HFF-Myc (cell line): ENCODE measurements at places on chromosomes 3 and 15.
A peak's percentile ranks its signal among the peaks of the same experiment; 100 is the strongest.

GRCh38 chr3:178059836-178060235, 476.4 kb upstream of the KCNMB2 start:
- no peak for DNase-seq

- no peak for DNase-seq
These were observed 7.4 kb upstream of the ULK3 start for GRCh38 chr15:74850393-74850792.

GRCh38 chr15:77480859-77481633, 60.4 kb downstream of the HMG20A start:
- DNase-seq = no peak

DNA sequence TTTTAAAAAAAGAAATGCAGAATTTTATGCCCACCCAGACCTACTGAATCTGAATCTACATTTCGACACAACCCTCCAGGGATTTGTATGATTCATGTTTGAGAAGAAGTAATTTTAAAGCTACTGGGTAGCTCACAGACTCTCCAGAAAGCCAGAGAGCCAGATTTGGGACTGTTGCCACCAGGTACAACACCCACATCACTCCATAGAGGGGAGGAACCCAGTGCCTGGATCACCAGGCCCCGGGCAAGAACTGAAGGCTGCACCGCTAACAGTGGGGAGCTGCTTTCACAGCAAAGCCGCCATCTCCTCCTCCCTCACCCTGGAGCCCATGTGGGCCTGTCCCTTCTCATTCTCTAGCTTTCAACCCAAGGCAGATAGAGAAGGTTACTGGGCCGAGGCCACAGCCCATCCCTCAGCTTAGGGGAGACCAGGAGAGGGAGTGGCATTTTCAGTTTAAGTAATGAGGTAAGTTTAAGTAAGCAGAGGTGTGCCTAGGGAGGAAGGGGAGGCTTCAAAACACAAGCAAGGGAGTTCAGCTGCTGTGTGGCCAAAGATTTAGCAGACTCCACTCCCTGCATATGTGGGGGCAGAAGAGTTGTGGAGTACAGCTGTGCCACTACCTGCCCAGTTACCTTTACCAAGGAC, 109.8 kb downstream of the IL12A start:
- no peak for DNase-seq

- no peak for DNase-seq
These were observed 166.7 kb downstream of the FOXP1 start for GRCh38 chr3:71416876-71417275.

- no peak for DNase-seq
These were observed 62.2 kb downstream of the TCAIM start for GRCh38 chr3:44400771-44401170.

- no peak for DNase-seq
These were observed 51.6 kb downstream of the WDR76 start for GRCh38 chr15:43878446-43878845.

DNA sequence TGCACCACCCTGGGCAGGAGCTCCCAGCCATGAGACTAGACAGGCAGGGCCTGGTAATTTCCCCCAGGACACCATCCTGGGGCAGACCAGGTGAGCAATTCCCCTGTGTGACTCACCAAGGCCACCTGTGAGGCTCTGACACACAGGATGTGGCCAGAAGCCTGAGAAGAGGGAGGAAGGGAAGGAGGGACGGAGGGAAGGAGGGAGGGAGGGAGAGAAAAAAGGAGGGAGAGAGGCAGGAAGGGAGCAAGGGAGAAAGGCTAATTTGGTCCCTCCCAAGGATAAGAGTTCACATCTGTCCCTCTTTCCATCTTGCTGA, 25.9 kb downstream of the WNT7A start:
- peak; percentile 2 for DNase-seq

DNA sequence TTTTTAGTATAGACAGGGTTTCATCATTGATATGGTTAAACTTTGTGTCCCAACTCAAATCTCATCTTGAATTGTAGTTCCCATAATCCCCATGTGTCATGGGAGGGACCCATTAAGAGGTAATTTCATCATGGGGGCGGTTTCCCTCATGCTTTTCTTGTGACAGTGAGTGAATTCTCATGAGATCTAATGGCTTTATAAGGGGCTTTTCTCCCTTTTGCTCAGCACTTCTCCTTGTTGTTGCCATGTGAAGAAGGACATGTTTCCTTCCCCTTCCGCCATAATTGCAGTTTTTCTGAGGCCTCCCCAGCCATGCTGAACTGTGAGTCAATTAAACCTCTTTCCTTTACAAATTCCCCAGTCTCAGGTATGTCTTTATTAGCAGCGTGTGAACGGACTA, 20.2 kb upstream of the ZNF710 start:
- no peak for DNase-seq

- no peak for DNase-seq
These were observed 135.9 kb downstream of the PTPRG start for GRCh38 chr3:61697301-61697700.

DNA sequence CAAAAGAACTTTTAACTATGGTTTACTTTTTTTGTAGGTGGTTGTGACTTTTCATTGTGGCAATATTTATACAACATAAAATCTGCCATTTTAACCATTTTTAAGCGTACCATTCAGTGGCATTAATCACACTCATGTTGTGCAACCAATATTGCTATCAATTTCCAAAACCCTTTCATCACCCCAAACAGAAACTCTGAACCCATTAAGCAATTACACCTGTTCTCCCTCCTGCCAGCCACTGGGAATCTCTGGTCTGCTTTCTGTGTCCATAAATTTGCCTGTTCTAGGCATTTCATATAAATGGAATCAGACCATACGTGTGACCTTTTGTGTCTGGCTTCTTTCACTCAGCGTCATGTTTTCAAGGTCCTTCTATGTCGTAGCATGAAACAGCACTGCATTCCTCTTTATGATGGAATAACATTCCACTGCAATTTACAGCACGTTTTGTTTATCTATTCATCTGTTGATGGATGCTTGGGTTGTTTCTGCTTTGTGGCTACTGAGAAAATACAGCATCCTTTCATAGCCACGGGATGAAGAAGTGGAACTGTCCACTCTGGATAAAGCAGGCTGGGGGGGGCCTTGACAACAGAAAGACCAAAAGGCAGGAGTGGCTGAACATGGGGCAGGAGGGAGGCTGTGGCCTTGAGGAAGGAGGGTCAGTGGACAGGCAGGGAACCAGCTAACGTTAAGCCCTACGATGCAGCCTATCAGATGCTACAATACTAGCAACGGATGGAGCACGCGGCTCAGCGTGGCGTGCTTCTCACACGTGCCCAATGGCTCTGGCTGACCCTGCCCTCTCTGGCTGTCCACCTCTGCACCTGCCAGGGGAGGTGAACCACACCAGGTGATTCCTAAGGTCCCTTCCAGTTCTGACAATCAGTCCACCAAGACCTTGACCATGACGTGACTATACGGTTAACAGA, 110.9 kb downstream of the SEC22A start:
- DNase-seq = no peak

- no peak for DNase-seq
These were observed 325.7 kb downstream of the OTOL1 start for GRCh38 chr3:161822291-161822690.

- DNase-seq = no peak
These were observed 52.3 kb downstream of the SUCLG2 start for GRCh38 chr3:67601919-67602608.

DNA sequence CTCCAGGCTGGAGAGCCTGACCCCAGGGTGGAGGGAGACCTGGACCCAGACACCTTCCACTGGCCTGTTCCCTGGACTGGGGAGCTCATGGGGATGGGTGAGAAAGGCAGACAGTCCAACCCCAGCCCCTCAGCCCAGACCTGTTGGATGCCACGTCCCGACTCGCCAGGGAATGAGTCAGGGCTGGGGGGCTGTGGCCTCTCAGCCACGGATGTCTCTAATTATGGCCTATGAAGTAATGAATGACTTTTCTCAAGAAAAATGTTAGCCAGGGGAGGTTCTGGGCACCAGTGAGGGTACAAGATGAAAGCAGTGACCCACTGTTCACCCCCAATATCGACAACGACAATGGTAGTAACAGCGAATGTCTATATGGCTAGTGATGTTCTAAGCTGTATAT, 107.0 kb upstream of the RPL32 start:
- no peak for DNase-seq

- no peak for DNase-seq
These were observed 39.7 kb downstream of the NBEAL2 start for GRCh38 chr3:47019201-47019600.

DNA sequence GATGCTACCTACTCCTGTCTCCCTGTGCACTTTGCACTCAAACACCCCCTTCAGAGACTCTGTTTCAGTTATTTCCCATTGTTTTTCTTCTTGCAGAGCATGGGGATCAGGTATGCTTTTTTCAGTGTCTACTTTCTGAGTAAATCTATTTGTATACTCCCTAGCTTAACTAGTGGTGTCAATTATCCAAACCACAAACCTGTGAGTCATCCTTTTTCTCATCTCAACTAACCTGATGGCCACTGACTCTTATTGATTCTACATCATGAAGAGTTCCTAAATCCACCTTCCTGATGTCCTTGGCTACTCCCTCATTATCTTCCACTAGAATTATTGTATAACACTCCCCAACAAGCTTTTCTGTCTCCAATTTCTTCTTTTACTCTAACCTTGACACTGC, 68.0 kb downstream of the DIPK2A start:
- no peak for DNase-seq

GRCh38 chr15:77846360-77846759, 213.6 kb upstream of the LINGO1 start:
- DNase-seq = no peak

DNA sequence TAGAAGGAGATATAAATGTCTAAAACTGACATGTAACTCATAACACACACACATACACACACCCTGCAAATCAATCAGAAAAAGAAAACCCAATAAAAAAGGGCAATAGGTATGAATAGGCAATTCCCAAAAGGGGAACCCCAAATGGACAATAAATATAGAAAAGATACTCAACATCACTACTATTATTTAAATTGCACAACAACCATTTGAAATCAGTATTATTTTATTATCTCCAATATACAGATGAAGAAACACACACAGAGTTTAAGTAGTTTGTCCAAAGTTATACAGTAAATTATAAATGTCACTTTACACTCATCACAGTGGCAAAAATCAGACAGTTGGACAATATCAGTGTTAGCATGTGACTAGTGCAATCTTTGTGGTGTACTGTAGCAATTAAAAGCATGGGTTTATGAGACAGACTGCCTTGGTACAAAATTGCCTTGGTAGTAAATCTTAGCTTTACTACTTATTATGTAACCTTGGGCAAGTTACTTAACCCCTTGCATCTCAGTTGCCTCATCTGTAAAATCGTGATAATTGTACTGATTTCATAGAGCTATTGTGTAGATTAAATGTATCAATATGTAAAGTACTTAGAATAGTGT, 3.4 kb upstream of the FSTL1 start:
- no peak for DNase-seq

- DNase-seq = no peak
These were observed 166.8 kb upstream of the COL8A1 start for GRCh38 chr3:99471353-99472323.

GRCh38 chr3:23055733-23056376, 147.3 kb upstream of the UBE2E2 start:
- DNase-seq = peak; percentile 12

DNA sequence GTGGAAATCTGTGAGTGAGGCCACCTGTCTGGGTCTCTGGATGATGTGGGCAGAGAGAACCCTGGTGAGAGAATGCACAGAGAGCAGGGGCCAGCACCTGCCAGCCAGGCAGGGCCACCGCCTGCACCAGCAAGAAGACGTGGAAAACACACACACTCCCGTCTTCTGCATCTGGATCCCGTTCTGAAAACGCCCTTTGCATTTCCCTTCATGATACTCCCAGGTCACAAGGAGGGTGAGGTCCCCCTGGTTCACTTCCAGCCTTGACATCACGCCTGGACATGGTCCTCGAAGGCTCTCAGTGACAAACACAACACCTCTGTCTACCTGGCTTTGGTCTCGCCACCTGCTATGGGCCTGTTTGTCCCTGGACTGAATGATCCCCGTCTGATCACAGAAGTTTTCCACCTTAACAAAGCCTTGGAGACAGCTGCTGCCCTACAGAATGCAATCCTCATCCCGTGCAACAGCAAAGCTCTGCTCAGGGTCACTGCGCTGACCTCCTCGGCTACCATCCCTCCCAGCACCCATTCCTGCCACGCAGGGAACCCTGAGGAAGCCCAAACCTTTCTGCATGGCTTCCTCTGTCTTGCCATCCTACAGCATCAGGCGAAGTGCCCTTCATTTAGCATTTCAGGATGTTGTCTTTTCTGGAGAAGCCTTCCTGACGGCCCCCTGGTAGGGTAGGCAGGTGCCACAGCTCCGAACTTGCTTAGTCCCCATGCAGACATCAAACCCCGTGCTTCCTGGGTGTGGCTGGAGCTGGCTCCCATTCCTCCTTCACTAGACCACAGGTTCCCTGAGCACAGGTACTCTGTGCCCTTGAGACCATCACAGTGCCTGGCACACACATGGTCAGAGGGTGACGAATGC, 122.5 kb downstream of the ATP10A start:
- DNase-seq = no peak

DNA sequence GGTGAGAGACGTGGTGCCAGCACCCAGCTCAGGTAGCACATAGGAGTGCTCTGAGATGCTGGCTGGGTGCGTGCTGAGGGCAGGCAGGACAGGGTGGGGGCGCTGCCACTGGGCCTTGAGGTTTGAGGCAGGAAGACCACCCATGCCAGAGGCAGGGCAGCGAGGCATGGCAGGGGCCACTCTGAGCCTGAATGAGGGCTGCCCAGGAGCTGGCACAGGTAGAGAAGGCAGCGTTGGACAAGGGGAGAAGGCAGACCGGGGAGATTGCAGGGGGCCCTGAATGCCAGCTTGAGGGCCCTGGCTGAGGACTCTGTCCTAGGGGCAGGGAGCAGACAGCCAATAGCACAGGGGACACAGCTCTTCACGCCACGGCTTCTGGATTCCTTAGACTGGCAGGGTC, 50.2 kb downstream of the ADAMTS7 start:
- DNase-seq = no peak

- DNase-seq = no peak
These were observed 42.8 kb downstream of the CD47 start for GRCh38 chr3:108047987-108048386.

DNA sequence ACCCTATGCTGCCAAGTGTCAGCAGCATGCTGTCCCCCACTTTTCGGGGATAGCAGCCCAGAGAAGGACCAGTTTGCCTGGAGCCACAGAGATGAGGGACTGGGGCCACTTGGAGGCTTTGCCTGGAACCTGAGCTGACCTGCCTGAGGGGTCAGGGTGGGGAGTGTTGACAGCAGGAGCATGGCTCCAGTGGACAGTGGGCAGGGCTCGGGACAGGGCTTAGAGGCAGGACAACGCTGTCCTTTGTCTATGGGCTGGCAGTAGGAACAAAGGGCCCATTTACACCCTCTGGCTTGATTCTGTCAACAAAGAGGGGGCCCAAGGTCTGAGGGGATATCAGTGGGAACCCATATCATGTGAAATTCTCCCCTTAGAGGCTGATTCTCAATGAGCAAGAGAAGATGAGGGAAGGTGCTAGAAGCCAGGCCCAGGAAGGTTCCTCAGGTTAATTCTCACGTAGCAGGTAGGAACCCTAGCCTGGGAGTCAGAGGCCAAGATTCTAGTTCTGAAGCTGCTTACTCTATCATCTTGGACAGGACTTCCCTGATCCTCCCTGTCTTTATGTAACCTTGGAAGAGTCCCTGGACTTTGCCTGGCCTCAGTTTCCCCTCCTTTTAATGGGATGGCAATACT, 29.7 kb upstream of the HHATL start:
- DNase-seq = no peak

GRCh38 chr3:51894391-51894790, 8.8 kb downstream of the IQCF1 start:
- DNase-seq = no peak

- DNase-seq = peak; percentile 64
These were observed 118.8 kb downstream of the LPP start for GRCh38 chr3:188272481-188273372.

- no peak for DNase-seq
These were observed 288.7 kb downstream of the SOX2 start for GRCh38 chr3:182000447-182000846.
